ENCODE measurements at places on chromosomes 11 and 22.

GRCh38 chr22:49764127-49764581 is 63.5 kb downstream of the BRD1 start:
- peak; percentile 86 for ATAC-seq

DNA sequence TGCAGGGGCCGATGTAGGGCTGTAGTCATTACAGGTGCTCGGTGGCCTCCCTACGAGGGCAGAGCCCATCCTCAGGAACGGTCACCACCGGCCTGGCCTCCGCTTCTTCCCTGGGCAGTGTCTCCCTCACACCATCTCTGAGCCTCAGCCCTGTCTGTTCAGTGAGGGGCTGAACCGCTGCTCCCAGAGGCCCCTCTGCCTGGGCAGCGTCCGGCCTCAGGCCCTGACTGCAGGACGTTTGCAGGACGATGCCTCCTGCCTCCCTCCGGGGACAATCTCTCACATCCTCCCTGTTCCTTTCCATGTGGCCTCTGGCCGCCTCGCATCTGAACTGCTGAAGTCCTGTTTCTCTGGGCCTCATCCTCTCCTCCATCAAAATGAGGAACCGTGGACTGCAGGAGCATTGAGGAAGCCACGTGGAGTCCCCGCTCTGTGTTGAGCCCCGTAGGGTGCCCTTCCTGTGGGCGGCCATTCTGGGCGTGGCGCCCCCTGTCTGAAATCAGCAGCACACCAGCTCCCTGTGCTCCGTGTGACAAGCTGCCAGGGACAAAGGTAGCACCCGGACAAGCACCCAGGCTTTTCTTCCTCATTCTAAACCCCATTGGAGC is 933.5 kb downstream of the BRD1 start:
- ATAC-seq, result no peak

GRCh38 chr11:64833198-64833502 is 11.3 kb downstream of the CDC42BPG start:
- no peak for ATAC-seq

DNA sequence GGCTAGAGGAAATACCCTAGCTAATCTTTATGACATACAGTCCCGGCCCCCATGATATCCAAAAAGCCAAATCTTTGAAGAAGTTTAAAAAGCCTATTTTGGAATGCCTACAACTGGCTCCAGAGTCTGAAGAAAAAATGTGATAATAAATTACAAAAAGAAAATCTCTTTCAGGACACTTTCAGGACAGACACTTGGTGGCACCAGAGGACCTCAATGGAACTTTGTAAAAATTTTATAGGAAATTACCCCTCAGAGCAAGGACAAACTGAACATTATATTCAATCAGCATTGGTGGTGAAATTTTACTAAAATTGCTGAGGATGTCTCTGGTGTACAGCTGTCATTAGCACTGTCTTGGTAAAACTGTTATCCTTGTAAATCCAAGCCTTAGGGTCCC is 81.0 kb downstream of the CCDC73 start:
- ATAC-seq, result no peak

DNA sequence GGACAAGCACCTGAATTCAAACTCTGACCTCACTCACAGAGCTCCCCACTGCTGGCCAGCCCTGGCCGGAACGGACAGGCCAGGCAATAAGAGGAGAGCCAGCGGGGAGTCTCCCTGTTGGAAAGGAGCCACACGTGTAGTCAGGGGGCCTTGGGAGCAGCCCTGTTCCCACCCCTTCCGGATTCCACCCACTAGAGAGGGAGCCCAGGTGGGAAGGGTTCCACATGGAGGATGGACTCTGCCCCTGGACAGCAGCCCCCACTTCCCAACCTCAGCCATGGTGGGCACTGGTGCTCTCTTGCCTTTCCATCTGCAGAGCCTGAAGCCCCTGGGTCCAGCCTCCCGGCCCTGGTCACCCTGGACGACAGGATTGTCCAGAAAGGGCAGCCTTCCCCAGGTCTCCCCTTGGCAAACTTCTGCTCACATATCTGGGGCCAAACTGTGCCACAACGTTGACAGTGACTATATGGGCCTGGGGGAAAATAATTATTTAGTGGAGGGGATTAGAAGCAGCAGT is 7.5 kb upstream of the APOBEC3A start:
- ATAC-seq, result no peak
